ENCODE measurements at places on chromosomes 6 and 20. TPM values are rescaled to one million over a fixed set of nuclear protein-coding genes. Genes with fewer than 3 reads are reported as not detected.

Gene AKAP12
- total RNA-seq = 1.7 TPM

Gene KCNK16
- total RNA-seq = not detected

Gene FAM209B
- not detected for total RNA-seq

Gene TMX4
- 9.7 TPM for total RNA-seq

Gene TXNDC5
- 114 TPM for total RNA-seq

Gene HMGCLL1
- 0.61 TPM for total RNA-seq

Gene MEP1A
- total RNA-seq = not detected

- H3K4me1 ChIP-seq = peaks cover 33% of the 10 kb centered on the region
- H3K4me3 ChIP-seq = no peak overlapping the region
- H3K27ac ChIP-seq = no peak overlapping the region
- no peak for DNase-seq
- H3K27me3 ChIP-seq = no peaks in the 10 kb centered on the region
Measured at GRCh38 chr6:32050562-32050961, 12.3 kb downstream of the CYP21A2 start.

GRCh38 chr6:4093288-4093687, 14.4 kb upstream of the FAM217A start:
- no peak for DNase-seq
- H3K27me3 ChIP-seq = no peaks in the 10 kb centered on the region
- no peaks in the 10 kb centered on the region for H3K36me3 ChIP-seq
- no peak overlapping the region for H3K4me3 ChIP-seq
- no peak overlapping the region for H3K27ac ChIP-seq
- H3K4me1 ChIP-seq = no peaks in the 10 kb centered on the region

DNA sequence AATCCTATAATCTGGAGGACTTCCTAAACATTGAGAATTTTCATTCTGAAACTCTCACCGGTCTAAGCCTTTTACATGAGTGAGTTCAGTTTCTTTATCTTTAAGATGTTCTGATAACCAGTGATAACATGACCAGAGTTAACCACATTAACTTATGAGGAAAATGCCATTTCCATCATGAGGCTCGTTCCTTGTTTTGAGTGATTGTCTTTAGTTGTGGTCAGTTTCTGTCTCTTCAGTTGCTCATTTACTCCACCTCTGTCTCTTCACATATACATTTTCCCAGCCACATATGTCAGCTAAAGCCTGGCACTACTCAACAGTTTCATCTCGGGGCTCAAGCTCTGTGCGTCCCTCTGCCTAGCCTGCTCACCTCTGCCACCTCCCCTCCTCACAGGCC, 70.4 kb downstream of the JAG1 start:
- H3K36me3 ChIP-seq = no peaks in the 10 kb centered on the region
- H3K27me3 ChIP-seq = no peaks in the 10 kb centered on the region
- H3K27ac ChIP-seq = peak overlapping the region; percentile 87
- H3K4me3 ChIP-seq = no peak overlapping the region
- no peak for DNase-seq

- H3K4me3 ChIP-seq = no peak overlapping the region
- H3K36me3 ChIP-seq = peaks cover 57% of the 10 kb centered on the region
- no peak overlapping the region for H3K27ac ChIP-seq
- no peak for DNase-seq
- no peaks in the 10 kb centered on the region for H3K4me1 ChIP-seq
Measured at GRCh38 chr20:3106658-3107463, 22.3 kb upstream of the AVP start.

DNA sequence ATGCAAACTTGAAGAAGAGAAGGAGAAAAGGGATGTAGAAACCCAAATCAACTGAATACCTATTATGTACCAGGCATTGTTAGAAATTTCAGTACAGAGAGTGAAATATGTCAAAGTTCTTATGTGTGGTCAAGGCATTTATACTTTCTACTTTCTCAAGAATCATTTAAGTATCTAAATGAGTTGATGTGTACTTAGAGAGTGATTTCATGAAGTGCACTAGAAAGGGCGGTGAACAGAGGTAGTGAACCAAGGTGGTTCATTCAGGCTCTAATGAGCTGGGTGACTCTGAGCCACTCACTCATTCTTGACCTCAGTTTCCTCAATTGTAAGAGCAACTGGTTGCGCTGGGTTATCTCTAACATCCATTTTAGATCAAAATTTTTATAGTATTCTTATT, 3.3 kb downstream of the PDE7B start:
- H3K27ac ChIP-seq = no peak overlapping the region
- no peak for DNase-seq
- no peaks in the 10 kb centered on the region for H3K36me3 ChIP-seq
- no peak overlapping the region for H3K4me3 ChIP-seq
- H3K27me3 ChIP-seq = no peaks in the 10 kb centered on the region

DNA sequence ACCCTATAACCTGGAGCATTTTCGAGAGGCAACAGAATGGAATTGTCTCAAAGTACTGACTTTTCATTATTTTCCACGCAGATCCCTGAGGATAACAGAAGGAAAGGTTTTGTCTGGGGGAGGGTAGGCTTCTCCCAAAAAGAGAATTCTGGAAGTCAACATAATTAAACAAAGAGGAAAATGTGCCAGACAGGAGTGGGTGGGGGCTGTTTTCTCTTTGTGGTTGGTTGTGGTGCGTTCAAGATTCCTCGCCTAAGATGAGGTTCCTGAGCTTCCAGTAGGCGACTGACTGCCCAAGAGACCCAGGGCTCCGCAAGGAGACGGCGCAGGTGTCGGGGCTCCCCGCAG, 70.4 kb downstream of the SOX4 start:
- no peaks in the 10 kb centered on the region for H3K36me3 ChIP-seq
- H3K27me3 ChIP-seq = no peaks in the 10 kb centered on the region
- H3K4me3 ChIP-seq = peak overlapping the region; percentile 77
- H3K4me1 ChIP-seq = peaks cover 7% of the 10 kb centered on the region
- H3K27ac ChIP-seq = peak overlapping the region; percentile 81
- DNase-seq = no peak

- no peak overlapping the region for H3K27ac ChIP-seq
- no peak overlapping the region for H3K4me3 ChIP-seq
- no peak for DNase-seq
- H3K36me3 ChIP-seq = peaks cover under 1% of the 10 kb centered on the region
- no peaks in the 10 kb centered on the region for H3K27me3 ChIP-seq
Measured at GRCh38 chr6:43630980-43631619, 2.0 kb upstream of the GTPBP2 start.

- no peak overlapping the region for H3K4me3 ChIP-seq
- peak overlapping the region; percentile 77 for H3K27ac ChIP-seq
- no peak for DNase-seq
- peaks cover 29% of the 10 kb centered on the region for H3K4me1 ChIP-seq
- no peaks in the 10 kb centered on the region for H3K36me3 ChIP-seq
Measured at GRCh38 chr6:14270925-14271788, 153.6 kb downstream of the CD83 start.

GRCh38 chr6:13307508-13307995, 20.8 kb downstream of the TBC1D7 start:
- H3K27me3 ChIP-seq = no peaks in the 10 kb centered on the region
- H3K36me3 ChIP-seq = no peaks in the 10 kb centered on the region
- H3K4me3 ChIP-seq = no peak overlapping the region
- H3K27ac ChIP-seq = peak overlapping the region; percentile 10
- DNase-seq = no peak

DNA sequence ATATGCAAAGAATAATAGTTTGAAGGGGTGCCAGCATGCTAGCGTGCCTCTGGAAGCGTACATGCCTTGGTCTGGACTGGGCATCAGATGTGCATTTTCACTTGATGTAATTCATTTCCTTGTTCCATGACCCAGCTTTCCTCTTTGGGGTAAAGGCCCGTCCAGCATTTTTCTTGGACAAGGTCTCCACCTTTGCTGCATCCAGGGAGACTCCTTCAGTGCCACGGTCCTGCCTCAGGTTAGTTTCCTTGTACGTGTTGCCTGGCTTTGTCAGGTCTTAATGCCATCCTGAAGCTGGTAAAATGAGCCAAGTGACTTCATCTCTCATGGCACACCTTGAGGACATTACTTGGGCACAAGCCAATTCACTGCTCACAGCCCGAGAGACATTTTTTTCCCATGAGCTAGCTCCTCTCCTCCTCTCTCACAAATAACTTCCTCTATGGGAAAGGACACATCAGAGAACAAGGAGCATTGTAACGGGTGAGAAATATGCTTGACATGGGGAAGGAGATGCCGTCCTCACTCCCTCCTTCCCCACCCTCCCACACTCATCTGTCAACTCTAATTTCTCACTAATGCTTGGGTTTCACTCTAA, 23.9 kb downstream of the EDN1 start:
- no peak for DNase-seq
- no peak overlapping the region for H3K27ac ChIP-seq
- no peaks in the 10 kb centered on the region for H3K4me1 ChIP-seq
- H3K27me3 ChIP-seq = no peaks in the 10 kb centered on the region
- no peak overlapping the region for H3K4me3 ChIP-seq

DNA sequence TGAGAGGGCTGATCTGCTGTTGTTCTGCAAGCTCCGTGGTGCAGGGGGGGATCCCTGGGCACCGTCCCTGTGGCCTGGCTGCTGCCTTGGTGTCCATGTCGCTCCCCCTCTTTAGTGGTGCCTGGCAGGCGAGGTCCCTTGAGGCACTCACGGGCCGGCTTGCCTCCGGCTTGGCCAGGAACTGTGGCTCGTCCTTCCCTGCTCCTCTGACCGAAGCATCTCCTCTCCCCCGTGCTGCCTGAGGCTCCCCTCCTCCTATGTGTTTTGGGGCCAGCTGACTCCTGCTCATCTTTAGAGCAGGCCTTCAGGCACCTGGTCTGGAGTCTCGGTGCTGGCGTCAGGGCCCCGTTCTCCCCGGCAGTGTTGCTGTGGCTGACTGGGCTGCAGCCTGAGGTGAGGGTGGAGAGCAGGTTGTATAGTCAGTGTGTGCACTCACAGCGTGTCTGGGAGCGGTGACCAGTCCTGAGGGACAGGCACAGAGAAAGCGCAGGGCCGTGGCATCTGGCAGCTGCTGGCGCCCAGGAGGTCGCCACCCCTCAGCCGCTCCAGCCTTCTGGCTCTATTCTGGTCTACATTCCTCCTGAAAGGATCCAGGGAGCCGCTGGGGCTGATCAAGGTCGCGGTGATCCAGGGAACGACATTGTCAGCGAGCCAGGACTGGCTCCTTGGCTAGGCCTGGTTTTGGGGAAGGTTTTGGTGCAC, 43.7 kb downstream of the PYGB start:
- H3K4me3 ChIP-seq = no peak overlapping the region
- peaks cover 41% of the 10 kb centered on the region for H3K36me3 ChIP-seq
- H3K4me1 ChIP-seq = peaks cover 48% of the 10 kb centered on the region
- no peaks in the 10 kb centered on the region for H3K27me3 ChIP-seq

GRCh38 chr6:106750946-106751345, 121.6 kb downstream of the QRSL1 start:
- H3K4me3 ChIP-seq = no peak overlapping the region
- no peaks in the 10 kb centered on the region for H3K36me3 ChIP-seq
- no peaks in the 10 kb centered on the region for H3K4me1 ChIP-seq
- H3K27ac ChIP-seq = no peak overlapping the region
- DNase-seq = no peak
- no peaks in the 10 kb centered on the region for H3K27me3 ChIP-seq

GRCh38 chr6:104326173-104327001, 533.3 kb downstream of the HACE1 start:
- no peak for DNase-seq
- H3K4me1 ChIP-seq = peaks cover 5% of the 10 kb centered on the region
- H3K27ac ChIP-seq = no peak overlapping the region
- no peaks in the 10 kb centered on the region for H3K27me3 ChIP-seq
- no peak overlapping the region for H3K4me3 ChIP-seq

- no peak overlapping the region for H3K4me3 ChIP-seq
- no peaks in the 10 kb centered on the region for H3K27me3 ChIP-seq
- no peak for DNase-seq
- peaks cover 71% of the 10 kb centered on the region for H3K4me1 ChIP-seq
- H3K27ac ChIP-seq = no peak overlapping the region
Measured at GRCh38 chr20:25860531-25861150, 164.0 kb upstream of the ZNF337 start.

DNA sequence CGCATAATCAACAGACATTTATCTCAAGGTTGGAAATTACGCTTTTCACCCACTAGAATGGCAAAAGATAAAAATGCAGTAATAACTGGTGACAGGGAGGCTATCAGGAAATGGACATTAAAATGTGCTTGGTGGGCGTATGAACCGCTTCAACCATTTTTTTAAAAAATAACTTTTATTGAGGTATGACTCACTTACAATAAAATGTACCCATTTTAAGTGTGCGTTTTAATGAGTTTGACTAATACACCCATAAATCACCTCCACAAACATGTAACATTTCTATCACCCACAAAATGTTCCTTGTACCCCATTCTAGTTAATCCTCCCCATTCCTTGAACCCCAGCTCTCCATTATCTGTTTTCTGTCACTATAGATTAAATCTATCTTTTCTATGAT, 96.8 kb downstream of the IYD start:
- no peak for DNase-seq
- H3K27me3 ChIP-seq = no peaks in the 10 kb centered on the region
- H3K27ac ChIP-seq = no peak overlapping the region
- H3K4me3 ChIP-seq = no peak overlapping the region
- H3K4me1 ChIP-seq = no peaks in the 10 kb centered on the region
- no peaks in the 10 kb centered on the region for H3K36me3 ChIP-seq

DNA sequence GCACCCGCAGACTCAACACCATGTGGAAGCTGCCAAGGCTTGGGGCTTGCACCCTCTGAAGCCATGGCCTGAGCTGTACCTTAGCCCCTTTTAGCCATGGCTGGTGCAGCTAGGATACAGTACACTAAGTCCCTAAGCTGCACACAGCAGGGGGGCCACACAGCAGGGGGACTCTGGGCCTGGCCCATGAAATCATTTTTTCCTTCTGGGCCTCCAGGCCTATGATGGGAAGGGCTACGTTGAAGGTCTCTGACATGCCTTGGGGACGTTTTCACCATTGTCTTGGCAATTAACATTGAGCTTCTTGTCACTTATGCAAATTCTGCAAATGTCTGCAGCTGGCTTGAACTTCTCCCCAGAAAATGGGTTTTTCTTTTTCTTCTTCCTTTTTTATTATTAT, 103.3 kb downstream of the SLC16A10 start:
- DNase-seq = no peak
- H3K4me1 ChIP-seq = no peaks in the 10 kb centered on the region
- no peak overlapping the region for H3K4me3 ChIP-seq
- H3K36me3 ChIP-seq = no peaks in the 10 kb centered on the region
- no peak overlapping the region for H3K27ac ChIP-seq

DNA sequence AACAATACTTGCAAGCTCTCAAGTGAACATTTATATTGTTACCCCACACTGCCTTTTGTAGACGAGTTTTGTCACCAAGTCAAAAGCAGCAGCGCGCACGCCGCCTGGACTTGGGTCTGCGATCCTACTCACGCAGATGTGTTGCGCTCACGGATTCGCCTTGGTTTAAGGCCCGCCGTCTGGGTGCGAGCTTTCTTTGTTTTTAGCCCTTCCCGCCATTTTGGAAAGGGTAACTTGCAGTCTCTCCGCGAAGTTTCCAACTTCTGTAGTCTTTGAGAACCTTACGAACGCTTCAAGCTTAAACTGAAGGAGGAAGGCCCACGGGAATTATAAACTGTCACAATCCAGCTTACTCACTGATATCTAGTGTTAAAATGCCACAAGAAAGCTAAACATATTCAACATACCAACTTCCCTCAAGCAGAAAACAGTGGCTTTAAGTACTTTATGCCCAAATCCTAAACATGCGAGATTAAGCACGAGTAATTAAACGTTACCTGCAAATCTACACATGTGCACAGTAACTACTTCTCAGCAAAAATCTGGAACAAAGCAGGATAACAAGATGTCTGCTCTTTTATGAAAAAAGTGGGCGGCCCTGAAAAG, 80.4 kb upstream of the BTN3A2 start:
- peaks cover 9% of the 10 kb centered on the region for H3K36me3 ChIP-seq
- H3K4me1 ChIP-seq = peaks cover 7% of the 10 kb centered on the region
- H3K4me3 ChIP-seq = peak overlapping the region; percentile 74
- H3K27me3 ChIP-seq = no peaks in the 10 kb centered on the region
- no peak for DNase-seq
